ENCODE measurements at places on chromosomes 16 and 17.

DNA sequence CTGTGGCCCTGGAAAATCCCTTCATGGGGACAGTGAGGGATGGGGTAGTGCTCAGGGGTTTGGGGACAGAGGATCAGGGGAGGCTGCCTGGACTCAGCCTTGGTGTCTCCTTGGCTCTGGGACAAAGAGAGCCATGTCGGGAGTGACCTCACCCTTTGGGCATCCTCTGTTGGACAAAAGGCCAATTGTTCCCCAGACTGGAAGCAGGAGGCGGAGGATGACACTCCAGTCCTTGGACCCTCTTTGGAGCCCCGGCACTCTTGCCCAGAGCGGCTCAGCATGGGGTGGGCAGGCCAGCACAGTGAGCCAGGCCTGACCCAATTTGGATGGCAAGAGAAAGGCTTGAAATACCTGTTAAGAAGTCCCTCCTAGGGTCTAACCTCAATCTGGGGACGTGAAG is 39.4 kb upstream of the PHB1 start:
- DNase-seq = no peak

- DNase-seq = peak; percentile 31
Observed at GRCh38 chr17:36934144-36934691, 3.1 kb upstream of the LHX1 start.

DNA sequence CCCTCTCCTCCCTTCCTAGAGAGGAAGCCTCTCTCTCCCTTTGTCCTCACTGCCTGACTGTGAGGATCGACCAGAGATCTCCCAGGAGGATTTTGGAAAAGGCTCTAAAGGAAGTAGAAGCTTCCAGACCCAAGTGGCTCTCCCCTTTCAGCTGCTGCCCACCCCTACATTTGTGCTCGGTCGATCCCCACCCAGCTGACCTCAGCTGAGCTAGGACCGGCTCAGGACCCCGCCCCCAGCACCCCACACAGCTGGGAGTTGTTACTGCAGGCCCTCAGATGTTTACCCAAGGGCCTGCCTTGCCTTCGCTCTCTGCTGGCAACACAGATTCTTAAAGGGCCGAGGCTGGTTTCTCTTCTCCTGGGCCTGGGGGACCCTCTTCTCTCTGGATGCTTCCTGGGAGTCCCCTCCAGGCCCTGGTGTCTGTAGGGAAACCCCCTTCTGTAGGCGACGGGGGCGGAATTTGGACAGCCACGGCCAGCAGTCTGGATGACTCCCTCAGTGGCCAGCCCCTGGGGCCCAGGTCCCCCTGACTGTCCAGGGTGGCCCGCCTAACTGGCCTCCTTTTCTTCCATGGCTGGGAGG is 26.9 kb upstream of the TIMP2 start:
- DNase-seq = no peak

DNA sequence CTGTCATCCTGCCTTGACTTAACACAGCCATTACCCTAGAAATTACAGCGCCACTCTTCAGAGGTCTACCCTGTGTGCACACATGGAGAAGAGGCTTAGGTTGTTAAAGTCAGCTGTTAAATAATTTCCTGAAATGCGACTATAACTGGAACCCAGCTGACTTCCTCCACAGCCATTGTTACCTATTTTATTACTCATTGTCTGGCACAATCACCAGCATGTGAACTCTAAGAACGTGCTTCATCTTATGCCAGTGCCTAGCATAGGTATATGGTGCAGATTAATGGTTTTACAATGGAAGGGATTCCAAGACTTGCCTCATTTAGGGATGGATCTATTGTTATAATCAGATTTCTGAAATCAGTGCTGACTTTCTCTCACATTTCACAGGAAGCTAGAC is 11.9 kb downstream of the RDM1 start:
- no peak for DNase-seq

DNA sequence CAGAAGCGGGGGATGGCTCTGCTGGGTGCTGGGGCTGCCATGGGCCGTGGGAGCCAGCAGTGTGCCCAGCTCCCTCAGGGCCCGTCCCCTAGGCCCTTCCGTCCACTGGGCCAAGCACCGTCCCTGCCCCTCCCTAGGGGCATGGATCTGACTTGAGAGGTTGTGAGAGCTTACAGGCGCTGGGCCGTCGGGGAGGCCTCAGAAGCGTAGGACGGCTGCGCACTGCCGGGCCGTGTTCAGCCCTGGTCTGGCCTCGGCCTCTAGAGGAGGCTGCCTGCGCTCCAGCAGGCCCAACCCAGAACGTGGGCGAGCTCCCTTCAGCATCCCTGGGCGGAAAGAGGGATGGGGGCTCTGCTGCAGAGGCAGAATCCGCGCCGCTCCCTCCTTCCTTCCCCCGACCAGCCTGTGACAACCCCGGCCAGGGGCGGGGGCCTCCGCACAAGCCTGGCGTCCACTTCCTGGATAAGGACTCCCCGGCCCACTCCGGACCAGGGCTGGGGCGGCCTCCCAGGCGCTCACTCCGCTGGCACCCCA is 685 bp upstream of the MPG start:
- no peak for DNase-seq

GRCh38 chr17:27526604-27527002 is 70.4 kb downstream of the KSR1 start:
- DNase-seq = no peak

- DNase-seq = no peak
Observed at GRCh38 chr17:81991684-81992305, 14.4 kb downstream of the ASPSCR1 start.

GRCh38 chr16:10688291-10688690 is 6.4 kb downstream of the TEKT5 start:
- no peak for DNase-seq

DNA sequence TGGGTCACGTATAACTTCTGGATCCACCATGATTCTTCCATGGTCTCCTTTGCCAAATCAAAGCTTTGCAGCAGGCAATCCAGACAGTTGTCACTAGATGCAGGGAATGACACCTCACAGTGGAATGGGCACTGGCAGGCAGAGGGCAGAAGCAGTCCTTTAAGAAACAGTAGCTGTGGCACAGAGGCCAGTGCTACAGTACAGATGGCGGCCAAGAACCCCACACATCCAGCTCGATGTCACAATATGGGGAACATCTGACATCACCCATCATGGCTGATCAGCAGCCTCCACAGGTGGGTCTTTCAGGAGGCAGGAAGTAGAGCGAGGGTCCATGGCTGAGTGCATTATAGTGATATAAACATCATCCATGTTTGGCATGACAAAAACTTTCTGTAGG is 18.8 kb upstream of the ERN1 start:
- DNase-seq = peak; percentile 18

- DNase-seq = no peak
Observed at GRCh38 chr17:1604831-1605528, 23.7 kb downstream of the SLC43A2 start.

DNA sequence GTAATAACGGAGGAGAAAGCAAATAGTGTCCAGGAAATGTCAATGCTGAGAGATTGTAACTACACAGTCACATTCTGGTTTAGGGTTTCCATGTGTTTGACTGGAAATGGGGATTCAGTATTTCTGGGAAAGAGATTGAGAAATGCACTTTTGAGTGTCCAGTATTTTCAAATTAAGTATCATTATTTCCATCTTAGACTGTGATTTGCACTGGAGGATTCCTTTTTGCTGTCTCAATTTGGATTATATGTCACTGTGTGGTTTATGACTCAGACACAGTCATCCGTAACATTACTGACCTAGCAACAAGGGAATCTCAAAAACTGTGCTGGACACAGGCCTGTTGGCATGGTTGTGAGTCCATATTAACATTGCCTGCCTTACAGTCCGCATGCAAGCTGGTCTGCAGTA is 681.4 kb downstream of the CDH11 start:
- DNase-seq = no peak

GRCh38 chr17:50165867-50166517 is at the start of gene SGCA:
SGCA (plus strand) TSS chr17:50166005; CDS start chr17:50166041, 36 bp downstream.
- DNase-seq = no peak

DNA sequence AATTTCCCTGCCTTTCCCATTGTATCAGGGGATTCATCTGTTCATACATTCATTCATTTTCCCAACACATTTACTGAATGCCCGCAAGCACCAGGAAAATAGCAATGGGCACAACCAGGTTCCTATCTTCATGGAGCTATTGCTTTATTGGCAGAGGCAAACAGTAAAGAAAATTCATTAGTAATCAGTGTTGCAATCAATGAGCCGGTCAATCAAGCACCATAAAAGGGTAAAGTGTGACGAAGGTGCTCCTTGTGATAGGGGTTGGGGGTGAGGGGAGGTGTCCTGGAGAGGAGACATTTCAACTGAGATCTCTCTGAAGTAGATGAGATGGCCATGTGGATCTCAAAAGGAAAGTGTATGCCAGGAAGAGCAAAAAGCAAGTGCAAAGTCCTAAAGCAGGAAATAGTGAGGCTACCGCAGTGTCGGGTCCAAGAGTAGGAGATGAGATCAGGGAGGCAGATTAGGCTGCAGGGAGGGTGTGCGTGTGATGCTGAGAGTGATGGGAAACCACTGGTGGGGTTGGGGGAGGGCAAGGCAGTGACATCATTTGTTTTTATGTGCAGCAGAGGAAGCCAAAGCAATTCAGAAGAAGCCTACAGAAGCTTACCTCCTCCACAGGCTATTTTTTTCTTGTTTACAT is 28.4 kb downstream of the CDH13 start:
- no peak for DNase-seq

GRCh38 chr17:57432507-57433277 is 176.4 kb downstream of the MSI2 start:
- no peak for DNase-seq

DNA sequence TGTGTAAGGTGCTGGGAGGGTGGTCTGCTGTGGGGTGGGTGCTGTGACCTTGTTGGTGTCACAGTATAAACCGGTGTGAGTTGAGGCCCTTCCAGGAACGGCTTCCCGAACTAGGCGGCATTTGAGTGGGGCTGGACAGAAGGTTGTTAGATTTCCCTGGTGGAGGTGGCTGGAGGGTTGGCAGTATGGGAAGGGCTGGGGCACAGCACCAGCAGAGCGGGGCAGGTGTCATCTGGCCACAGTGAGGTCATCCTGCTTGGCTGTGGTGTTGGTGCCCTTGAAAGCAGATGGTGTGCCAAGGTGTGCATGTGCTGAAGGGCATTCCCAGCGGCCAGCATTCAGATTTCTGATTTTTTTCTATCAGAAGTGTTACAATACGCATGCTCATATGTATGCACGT is 28.1 kb downstream of the BANP start:
- DNase-seq = no peak

DNA sequence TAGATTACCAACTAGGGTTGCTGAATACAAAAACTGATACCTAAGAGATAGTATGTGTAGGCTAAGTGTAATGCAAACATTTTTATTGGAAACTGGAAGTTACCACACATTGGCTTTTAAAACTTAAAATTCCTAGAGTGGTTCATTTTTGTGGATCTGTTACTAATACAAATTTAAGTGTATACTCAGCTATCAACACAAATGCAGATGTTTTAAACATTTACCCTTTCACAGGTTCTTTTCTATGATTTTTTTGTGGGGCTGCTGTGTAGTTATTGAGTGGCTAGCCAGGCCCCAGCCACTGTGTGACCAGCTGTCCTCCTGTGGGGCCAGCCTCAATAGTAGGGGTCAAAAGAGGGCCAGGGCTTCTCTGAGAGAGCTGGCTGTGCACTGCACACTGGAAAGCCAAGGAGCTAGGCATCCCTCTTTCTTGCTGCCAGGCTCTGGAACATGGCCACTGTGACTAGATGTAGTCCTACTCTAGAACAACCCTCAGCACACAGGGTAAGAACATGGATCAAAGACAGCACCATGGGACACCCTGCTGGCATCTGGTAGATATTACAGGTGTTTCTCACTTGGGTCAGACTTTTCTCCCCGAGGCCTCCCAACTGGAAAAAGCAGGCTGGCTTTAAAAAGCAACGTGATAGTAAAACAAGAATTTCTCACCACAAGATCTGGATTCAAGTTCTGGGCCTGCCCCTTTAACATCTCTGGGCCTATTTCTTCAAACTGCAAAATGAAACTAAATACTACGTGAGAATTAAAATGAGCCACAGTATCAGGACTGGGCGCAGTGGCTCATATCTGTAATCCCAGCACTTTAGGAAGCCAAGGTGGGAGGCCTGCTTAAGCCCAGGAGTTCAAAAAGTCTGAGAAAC is 7.3 kb upstream of the VEZF1 start:
- DNase-seq = peak; percentile 60

GRCh38 chr16:70746708-70747424 is 54.1 kb downstream of the VAC14 start:
- no peak for DNase-seq

DNA sequence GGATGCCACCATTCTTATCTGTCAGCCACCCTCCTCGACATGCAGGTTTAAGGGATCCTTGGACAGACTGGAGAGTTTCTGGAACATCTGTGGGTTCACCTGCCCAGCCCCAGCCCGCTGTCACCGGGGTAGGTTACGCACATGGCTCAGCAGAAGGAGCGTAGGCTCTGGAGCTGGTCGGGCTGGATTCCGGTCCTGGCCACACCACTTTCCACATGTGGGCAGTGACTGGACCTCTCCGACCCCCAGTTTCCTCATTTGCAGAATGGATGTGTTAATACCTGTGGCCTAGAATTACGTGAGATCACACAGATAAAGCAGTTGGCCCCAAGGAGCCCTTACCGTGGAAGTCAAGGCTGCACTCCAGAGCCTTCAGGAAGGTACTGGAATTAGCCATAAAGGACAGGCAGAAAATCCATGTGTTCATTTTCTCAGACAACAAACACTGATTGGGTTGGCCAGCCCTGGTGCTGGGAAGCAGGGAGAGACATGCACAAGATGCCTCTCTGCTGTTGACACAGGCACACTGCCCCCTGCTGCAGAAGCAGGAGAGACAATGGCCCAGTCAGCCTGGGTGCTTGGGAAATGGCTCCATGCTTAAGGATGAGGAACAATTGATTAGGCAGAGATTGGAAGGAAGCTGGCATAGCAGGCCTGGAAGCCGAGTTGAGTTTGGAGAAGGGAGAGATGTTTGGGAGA is 58.8 kb downstream of the SF3B3 start:
- DNase-seq = no peak

DNA sequence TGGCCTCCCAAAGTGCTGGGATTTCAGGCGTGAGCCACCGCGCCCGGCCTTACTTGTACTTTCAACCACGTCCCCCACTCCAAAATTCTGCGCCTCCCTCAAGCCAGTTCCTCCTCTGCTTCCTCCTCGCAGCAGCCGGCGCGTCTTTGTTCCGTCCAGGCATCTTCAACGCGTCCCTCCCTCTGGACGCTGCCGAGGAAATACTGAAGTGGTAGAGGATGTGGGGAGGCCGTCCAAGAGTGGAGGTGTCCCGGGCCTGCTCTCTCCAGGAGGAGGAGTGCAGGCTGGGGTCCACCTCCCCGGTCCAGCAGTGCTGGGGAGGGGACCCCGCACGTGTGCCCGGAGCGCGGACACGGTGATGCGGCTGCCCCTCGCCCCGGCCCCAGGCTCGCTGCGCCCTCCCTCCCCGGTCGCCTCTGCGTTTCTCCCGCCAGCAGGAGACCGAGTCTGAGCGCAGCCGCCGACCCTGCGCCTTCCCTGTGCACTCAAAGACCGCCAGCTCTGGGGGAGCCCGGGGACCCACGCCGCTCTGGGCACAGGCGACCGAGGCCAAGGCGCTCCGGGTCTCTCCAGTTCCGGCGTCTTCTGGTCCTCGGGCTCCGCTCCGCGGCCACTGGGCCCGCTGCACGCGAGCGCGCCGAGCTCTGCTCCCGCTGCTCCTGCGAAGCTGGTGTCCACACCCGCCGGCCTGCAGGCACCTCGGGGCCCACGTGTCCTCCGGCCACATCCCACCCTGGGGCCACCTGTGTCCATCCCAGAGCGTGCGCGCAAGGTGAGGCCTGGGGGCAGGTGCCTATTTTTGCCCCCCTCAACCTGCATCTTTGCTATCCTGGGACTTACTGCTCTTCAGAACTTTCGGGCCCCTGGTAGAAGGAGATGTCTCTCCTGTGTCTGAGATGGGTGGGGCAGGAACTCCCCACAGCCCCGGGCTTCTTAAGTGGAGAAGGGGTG is 31.7 kb downstream of the OSBPL7 start:
- peak; percentile 45 for DNase-seq

- DNase-seq = no peak
Observed at GRCh38 chr16:57828272-57829161, 26.2 kb upstream of the KIFC3 start.

Measured in NCI-H524 treated with DMSO at 0.1 percent for 48 hours (cell line).